Hematopoietic multipotent progenitor cell treated with erythropoietin and hydrocortisone succinate and interleukin-3 and kit ligand, for 4 days (in vitro differentiated cells): ENCODE measurements at places on chromosomes 12 and 14.

DNA sequence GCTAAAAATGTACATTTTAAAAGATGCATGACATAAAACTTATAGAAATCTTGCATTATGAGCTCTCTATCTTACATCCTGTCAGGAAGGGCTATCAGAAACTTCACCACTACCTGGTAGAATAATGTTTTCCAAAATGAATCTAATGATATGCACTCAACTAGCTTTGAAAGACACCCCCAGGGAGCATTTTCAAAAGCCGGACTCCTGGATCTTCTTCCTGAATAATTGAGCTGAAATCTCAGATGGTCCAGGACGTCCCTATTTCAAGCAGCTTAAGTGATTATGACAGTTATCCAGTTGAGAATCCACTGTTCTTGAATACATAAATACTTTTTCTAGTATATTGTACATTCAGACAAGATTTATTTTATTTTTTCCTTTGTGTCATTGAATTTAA, 200.6 kb upstream of the MGAT4C start:
- DNase-seq, result no peak

- DNase-seq, result peak; percentile 72
Measured at GRCh38 chr14:54881761-54882401, 20.7 kb downstream of the GCH1 start.

DNA sequence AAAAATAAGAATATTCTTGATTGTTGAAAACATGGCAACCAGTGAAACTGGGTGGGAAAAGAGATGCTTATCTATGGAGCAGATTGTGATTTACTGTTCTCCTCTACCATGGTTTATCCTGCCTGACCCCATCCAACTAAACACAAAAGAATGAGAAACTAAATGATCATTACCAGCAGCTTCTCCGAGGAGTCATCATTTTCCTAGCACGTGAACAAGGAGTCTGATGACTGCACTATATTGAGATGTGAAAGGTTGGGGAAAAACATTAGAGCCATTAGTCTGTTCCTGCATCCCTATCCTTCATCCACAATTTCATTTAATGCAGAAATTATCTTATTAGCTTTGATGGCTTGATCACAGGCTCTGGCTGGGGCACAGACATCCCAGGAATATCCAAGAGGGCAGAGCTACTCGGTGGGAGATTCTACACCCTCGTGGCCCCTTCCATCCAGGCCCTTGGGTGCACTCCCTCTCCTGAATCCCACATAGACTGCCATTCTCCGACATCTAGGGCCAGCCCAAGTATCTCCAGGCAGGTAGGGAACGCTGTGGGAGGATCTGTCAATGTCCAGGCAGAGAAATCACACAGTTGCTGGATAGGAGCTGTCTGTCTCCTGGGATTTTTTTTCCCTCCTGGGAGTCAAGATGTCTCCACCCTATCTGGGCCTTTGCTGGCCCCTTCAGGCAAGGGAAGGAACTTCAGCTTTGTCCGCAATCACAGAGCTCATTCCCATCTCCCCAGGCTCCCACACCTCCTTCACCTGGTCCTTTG, 43.3 kb upstream of the DHRS4 start:
- DNase-seq, result peak; percentile 50

DNA sequence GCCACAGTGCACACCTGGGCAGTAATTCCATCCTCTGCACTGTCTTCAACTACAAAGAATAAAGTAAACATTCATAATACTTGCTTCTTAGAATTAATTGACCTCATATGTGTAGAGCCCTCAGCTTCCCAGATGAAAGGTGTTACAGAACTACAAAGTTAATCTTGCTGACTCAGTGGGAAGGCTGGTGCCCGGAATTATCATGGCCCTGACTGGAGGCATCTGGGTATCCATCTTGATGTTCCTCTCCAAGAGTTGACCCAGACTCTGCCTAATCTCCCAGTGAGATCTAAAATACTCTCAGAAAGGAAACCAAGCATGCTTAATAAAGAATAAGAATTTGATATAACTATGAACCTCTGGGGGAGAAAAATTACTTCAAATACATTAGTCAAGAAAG, 147.0 kb upstream of the ARID2 start:
- no peak for DNase-seq

GRCh38 chr12:22733756-22734155, 108.8 kb downstream of the ETNK1 start:
- no peak for DNase-seq

- DNase-seq, result no peak
Measured at GRCh38 chr12:117090816-117091711, 8.2 kb downstream of the TESC start.

DNA sequence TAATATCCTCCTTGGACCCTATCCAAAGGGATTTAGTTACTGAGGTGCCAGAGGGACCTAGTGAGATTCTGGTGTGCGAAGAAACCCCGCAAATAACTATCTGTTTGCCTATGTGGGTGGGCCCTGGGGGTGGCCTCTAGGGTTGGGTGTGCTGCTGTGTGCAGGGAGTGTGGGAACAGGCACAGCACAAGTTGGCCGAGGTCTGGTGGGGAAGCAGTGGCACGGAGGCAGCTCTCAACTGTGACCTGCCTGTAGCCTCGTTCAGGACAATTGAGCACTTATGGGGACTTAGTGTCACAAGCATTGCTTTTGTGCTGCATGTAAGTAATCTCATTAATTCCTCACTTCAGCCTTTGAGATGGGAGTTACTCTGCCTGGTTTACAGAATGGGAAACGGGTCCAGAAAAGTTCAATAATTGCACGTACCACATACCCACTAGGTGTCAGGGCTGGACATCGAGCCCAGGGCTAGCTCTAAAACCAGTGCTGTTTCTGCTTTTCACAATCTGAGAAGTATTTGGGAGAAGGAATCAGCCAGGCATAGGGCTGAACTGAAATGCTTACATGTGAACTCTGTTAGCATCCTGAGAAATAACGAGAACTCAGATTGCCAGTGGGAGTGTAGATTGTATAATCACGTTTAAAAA, 58.8 kb downstream of the TECPR2 start:
- no peak for DNase-seq

DNA sequence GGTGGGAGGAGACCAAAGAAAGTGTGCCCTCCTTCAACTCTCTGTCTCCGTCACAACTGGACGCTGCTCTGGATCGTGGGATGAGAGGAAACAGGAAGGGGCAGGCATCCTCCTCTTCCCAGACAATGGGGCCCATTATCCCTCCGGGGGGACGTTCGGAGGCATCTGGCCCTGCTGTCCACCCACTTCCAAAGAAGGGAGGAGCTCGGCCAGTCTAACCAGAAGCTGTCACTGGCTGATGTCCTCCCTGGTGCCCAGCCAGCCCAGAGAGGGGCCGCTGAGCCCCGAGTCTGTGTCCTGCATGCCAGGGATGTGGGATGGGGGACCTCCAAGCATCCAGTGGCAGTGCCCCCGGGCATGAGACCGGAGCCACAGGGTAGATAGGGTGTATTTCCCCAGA, 39.8 kb upstream of the MEG3 start:
- no peak for DNase-seq

GRCh38 chr12:3102771-3103410, 25.7 kb downstream of the TSPAN9 start:
- DNase-seq, result no peak

DNA sequence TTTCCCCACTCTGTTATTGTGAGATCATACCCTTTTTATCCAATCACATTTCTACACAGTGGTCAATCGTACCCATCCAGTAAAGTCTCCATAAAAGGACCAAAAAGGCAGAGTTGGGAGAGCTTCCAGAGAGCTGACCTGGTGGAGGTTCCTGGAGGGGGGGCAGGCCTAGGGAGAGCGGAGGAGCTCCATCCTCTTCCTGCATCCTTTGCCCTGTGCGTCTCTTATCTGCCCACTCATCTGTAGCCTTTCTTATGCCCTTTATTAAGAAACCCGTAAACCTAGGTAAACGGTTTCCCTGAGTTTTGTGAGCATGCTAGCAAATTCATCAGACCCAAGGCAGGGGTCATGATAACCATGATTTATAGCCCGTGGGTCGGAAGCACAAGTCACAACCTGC, 26.2 kb downstream of the EVL start:
- no peak for DNase-seq

GRCh38 chr12:29552324-29552927, 54.9 kb upstream of the OVCH1 start:
- peak; percentile 74 for DNase-seq

DNA sequence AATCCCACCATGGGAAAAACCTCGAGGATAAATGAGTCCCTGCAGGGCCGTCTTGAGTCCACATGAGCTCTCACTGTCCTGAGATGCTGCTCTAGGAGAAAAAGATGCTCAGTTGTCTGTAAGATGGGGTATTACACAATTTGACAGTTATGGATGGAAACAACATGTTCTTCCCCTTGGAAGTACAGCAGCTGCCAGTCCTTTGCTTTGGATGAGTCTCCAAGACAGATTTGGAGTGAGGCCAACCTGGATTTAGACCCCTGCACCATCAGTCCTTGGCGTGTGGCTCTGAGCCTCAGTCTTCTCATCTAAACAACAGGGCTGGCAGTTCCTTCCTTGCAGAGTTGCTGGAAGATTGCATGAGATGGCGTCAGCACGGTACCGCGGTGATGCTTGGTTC, 309.1 kb upstream of the FKBP4 start:
- no peak for DNase-seq

- DNase-seq, result no peak
Measured at GRCh38 chr14:32121948-32122347, 44.8 kb downstream of the ARHGAP5 start.

DNA sequence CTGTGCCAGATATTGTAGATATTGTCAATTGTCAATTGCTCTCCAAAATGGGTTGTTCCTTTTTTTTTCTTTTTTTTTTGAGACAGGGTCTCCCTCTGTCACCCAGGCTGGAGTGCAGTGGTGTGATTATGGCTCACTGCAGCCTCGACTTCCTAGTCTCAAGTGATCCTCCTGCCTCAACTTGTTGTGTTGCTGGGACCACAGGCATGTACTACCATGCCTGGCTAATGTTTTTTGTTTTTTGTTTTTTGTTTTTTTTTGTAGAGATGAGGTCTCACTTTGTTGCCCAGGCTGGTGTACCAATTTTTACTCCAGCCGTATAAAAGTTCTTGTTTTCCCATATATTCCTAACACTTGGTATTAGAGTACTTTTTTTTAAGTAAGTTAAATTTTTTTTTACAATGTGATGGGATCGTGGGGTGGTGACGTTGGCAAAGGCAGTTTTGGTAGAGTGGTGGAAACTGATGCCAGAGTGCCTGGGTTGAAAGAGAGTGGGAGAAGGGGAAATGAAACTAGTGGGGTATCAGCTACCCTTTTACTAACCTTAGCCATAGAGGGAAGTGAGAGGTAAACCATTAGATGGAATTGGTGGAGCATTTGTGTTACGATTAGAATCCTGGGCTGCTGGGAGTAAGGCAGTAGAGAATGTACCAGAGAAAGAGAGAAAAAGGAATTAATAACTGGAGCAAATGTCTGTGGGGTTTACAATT, 33.0 kb upstream of the CFAP54 start:
- DNase-seq, result no peak

- peak; percentile 4 for DNase-seq
Measured at GRCh38 chr12:88181881-88182280, 39.8 kb downstream of the TMTC3 start.

DNA sequence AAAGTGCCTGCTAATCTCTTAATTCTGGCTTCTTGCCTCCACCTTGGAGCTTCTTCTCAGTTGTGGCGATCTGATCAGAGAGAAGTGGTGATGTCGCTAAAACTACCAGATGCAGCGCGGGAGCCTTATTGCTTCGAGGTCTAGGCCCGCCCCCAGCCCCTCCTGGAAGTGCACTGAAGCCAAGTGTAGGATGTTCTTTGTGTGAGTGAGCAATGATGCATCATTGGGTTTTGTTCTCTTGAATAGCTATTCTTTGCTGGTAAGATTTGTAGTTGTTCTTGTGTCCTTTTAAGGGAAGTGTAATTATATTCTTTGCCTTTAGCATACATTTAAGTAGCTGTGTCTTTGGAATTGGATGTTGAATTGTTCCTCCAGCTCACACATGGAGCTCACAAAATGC, 35.8 kb downstream of the MTHFD1 start:
- no peak for DNase-seq

- no peak for DNase-seq
Measured at GRCh38 chr14:94361682-94362081, 26.7 kb downstream of the SERPINA1 start.

GRCh38 chr12:46499226-46499625, 126.7 kb upstream of the SLC38A2 start:
- no peak for DNase-seq

DNA sequence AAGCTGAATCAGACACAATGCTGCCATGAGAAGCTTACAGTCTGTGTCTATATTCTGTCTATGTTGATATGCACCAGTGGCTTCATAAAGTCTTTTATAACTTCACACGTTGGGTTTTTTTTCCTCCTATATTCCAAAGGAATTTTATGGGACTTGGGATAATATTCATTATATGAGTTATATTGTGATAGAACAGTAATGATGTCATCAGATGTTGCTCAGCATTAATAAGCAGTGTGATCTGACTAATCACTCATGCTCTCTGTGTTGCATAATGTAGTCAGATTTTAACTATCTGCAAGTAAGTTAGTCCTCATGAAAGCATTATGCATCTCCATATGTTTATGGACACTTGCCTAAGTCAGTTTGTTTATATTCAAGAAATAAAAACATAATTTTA, 159.6 kb downstream of the PLCZ1 start:
- no peak for DNase-seq

GRCh38 chr12:30180602-30181001, 396.9 kb upstream of the TMTC1 start:
- no peak for DNase-seq

- no peak for DNase-seq
Measured at GRCh38 chr14:68968051-68968450, 11.1 kb downstream of the ACTN1 start.

DNA sequence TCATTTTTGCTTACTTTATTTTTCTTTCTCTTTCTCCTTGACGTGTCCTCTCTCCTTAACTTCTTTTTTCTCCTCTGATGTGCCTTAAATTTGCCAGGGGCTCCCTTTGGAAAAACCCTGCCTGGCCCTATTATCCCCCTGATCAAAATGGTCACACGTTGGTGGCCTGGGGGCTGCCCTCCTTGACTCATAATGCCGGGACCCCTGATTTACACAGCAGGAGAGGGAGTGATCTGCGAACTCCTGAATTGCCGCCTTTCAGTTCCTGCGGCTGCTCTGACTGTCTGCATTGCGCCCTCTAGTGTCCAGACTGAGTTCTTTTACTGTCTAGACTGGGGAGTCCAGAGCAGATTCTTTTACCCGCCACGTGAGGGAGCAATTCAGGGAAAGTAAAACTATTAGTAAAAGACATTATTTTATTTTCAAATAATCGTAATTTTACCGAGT, 44.8 kb upstream of the GZMB start:
- DNase-seq, result peak; percentile 96

DNA sequence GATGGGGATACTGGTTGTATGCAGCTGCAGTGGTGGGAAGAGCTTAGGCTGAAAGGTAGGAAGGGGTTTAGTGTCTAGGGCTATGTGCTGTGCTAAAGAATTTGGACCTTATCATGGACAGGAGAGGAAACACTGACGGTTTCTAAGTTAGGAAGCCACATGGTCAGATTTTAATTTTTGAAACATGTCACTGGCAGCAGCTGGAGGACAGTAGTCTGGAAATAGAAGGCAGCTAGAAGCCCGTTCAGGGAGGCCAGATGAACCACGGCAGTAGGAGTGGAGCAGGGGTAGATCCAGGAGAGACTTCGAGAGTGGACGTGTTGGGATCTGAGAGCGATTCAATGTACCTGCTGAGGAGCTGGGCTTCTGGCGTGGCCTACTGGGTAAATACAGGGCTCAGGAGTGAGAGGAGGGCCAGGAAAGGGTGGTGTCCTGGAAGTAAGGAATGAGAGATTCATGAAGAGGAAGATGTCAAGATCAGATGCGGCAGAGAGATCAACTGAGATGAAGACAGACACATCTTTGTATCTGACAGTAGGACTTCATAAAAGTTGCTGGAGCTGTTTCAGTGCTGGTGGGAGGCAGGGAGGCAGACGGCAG, 64.9 kb downstream of the PRKCH start:
- no peak for DNase-seq

- peak; percentile 45 for DNase-seq
Measured at GRCh38 chr14:89470401-89470800, 53.4 kb upstream of the FOXN3 start.
